ENCODE measurements at places on chromosomes 11 and 22. TPM values are rescaled to one million over a fixed set of nuclear protein-coding genes. Genes with fewer than 3 reads are reported as not detected.

POU2AF2 gene
- total RNA-seq = not detected

MS4A8 gene
- total RNA-seq = not detected

OR8D4 gene
- total RNA-seq = not detected

NAV2 gene
- 14.3 TPM for total RNA-seq

HORMAD2 gene
- total RNA-seq = not detected

LRRC32 gene
- total RNA-seq = 35.1 TPM

KCNE3 gene
- total RNA-seq = 4.3 TPM

MS4A2 gene
- 0.41 TPM for total RNA-seq

RASSF10 gene
- 0.25 TPM for total RNA-seq

KRTAP5-10 gene
- not detected for total RNA-seq

IRAG1 gene
- 5.1 TPM for total RNA-seq

NEFH gene
- total RNA-seq = 0.16 TPM

TEAD1 gene
- total RNA-seq = 121 TPM

DRICH1 gene
- total RNA-seq = not detected

SHANK3 gene
- total RNA-seq = 23.1 TPM

OR51E1 gene
- 1.3 TPM for total RNA-seq

TIMP3 gene
- 250 TPM for total RNA-seq

THRSP gene
- total RNA-seq = 0.25 TPM

PPP6R2 gene
- total RNA-seq = 38.6 TPM

BEST1 gene
- 0.58 TPM for total RNA-seq

KDM4D gene
- total RNA-seq = 0.69 TPM

LARGE1 gene
- 117 TPM for total RNA-seq

MUC2 gene
- total RNA-seq = 0.03 TPM

CASP4 gene
- total RNA-seq = 13.9 TPM

HTR3A gene
- total RNA-seq = not detected
